ENCODE measurements at places on chromosomes 3 and 15.

DNA sequence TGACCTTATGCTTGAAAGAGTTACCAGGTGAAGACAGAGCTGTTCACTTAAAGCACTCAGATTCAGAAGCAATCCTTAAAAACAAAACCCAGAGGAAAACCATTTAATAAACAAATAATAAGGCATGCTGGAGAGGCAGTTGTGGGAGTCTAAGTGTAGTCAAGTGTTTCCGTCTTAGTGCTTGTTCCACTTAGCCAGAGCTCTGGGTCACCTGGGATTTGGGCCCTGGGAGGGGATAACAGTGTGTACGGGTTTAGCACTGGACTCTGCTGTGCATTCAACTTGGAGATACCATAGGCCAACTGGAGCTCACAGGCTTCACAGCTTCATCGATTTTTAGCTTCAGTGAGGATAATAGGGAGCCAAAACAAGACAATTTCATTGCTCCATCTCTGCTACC is 444.6 kb downstream of the CNTN4 start:
- no peak for DNase-seq

GRCh38 chr3:46312991-46313390 is 40.9 kb upstream of the CCR2 start:
- no peak for DNase-seq

- peak; percentile 60 for DNase-seq
Observed at GRCh38 chr15:40320931-40321371, 2.5 kb upstream of the INAFM2 start.

DNA sequence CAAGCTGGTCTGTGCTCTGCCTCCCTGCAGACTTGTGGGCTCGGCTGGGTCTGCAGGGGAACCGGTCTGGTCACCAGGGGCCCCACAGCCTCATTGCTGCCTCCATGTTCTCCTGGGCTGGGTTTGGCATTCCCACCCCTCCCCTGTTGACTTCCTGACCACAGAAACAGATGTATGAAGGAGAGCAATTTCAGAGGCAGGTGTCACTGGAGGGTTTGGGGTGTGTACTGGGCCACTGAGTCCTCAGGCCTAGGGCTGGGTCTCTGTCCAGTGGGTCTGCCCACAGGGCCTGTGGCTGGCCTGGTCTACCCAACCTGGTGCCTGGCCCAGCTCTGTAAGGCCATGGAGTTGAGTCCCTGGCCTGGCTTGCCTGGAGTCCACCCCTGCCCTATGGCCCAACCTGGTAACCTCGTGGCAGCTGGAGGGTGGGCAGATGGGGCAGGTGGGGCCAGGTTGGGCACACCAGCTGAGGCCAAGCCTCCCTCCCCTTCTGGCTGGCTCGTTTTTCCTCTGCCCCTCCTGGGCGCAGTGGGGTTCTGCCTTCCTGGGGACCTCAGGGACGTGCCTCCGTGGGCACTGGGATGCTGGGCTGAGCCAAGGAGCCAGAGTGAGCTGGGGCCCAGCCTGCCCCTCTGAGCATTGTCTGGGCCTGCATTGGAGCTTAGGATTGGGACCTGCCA is 20.8 kb downstream of the PLXNA1 start:
- DNase-seq: no peak

DNA sequence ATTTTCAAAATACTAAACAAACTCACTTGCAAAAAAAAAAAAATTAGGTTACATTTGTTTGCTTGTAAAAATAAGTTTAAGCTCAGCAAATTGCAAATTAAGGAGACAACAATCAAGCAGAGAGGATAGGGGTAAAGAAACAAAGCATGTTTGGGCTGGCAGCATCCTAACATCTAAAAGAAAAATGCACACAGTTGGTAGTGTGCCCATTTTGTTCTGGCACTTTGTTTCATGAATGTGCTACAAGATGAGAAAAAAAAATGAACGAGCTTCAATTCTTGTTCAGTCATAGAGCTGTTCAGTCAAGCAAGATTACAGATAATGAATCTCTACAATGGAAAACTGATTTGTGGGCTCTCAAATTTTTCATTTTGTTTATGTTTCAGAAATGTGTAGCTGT is 17.7 kb upstream of the ZBBX start:
- no peak for DNase-seq

Measured in activated naive CD4-positive, alpha-beta T cell treated with Interleukin-2 at 50 U/mL for 16 hours (primary cell).